Stimulated activated CD4-positive, alpha-beta T cell treated with anti-CD3 and anti-CD28 coated beads, TNF-alpha, amount 100 ng/mL, for 1 hour (primary cell): ENCODE measurements at places on chromosomes 3 and 15.

DNA sequence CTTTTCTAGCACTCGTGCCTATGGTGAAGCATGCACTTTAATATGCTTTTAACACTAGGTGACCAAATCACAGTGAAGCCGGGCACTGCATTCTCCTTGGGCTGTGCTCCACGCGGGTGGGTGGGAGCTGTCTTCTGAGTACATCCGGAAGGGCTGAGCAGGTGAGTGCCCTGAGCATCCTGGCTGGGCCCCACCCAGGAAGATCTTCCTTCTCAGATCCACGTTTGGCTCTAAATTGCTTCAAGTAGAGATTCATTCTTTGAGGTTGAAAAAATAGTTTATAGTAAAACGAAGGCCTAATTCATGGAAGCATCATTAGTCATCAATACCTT lies 73.9 kb upstream of the BLM start:
- no peak for DNase-seq

GRCh38 chr15:72389231-72389630 lies 8.9 kb upstream of the TMEM202 start:
- DNase-seq = no peak

GRCh38 chr3:120049881-120050539 lies 44.2 kb downstream of the GSK3B start:
- no peak for DNase-seq

DNA sequence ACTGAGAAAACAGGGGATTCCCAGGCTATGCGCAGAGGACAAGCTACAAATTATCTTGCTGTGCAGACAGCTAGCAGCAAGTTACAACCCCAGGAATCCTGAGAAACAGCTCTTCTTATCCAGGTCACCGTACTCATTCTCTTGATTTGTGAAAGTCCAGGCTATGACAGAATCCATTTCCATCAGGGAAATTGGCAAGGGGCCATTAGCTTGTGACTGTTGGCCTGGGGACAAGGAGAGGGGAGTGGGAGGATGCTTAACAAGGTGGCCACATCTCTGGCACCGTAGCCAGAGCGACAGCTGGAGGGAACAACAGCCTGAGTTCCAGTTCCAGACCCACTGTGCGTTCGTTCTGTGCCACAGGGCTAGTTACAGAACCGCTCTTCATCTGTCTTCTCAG lies 44.9 kb upstream of the PLXNA1 start:
- no peak for DNase-seq

DNA sequence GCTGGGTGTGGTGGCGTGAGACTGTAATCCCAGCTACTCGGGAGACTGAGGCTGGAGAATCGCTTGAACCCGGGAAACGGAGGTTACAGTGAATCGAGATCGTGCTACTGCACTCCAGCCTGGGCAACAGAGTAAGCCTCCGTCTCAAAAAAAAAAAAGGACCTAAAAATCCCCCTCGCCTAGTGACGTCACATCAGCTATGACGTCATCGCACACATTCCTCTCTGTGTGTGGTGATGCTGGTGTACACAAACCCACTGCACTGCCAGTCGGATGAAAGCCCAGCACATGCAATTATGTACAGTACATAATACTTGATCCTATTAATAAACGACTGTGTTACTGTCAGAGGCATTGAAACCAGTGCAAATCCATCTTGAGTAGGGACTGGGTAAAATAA lies 40.2 kb upstream of the SEC61A1 start:
- DNase-seq = no peak

DNA sequence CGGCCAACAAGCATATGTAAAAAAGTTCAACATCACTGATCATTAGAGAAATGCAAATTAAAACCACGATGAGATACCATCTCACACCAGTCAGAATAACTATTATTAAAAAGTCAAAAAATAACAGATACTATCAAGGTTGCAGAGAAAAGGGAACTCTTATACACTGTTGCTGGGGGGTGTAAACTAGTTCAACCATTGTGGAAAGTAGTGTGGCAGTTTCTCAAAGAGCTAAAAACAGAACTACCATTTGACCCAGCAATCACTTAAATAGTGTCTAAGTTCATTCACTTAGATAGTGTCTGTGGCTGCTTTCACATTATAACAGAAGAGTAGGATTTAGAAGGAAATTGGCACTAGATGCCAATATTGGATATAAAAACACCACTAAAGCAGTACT lies 49.7 kb downstream of the CGGBP1 start:
- no peak for DNase-seq

DNA sequence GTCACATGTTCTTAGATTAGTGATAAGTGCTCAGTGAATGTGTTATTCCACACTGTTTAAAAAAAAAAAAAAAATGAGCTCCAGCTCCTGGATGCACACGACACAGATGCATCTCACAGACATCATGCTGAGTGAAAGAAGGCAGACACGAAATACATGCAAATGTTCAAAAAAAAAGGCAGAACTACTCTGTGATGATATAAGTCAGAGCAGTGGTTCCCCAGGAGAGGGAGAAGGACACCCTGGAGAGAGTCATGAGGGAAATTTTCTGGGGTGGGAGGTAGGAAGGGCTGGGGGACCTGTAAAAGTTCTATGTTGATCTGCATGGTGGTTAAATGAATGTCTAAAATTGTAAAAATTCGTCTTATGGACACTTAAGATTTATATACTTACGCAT lies 4.3 kb downstream of the CSRNP1 start:
- DNase-seq = no peak

DNA sequence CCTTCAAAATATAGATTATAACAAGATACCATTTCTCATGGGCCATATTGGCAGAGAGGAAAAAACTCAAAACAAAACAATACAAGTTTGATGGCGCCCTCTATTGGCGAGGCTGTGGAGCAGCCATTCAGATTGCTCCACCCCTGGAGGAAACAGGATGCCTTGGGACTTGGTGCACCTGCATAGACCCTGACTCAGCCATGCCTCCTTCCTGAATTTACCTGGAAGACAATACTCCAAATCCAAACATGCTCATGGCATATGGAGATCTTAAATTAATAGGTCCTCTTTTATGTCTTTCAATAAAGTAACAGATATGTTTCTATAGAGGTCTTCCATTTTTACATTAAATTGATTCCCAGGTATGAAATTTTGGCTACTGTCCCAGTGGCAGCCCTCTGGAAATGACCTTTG lies 90.0 kb downstream of the APBA2 start:
- DNase-seq = peak; percentile 44
